Heart right ventricle (tissue), 16 donors: ENCODE measurements at places on chromosomes 7 and 10. TPM values are rescaled to one million over a fixed set of nuclear protein-coding genes. Genes with fewer than 3 reads are reported as not detected.

KNDC1 gene
- total RNA-seq, result not detected

AKR1C2 gene
- total RNA-seq, result 26.4 TPM

CYP3A5 gene
- total RNA-seq, result not detected

GRCh38 chr10:8349610-8350249 lies 295.2 kb downstream of the GATA3 start:
- no peaks in the 10 kb centered on the region for H3K27me3 ChIP-seq
- H3K27ac ChIP-seq, result no peak overlapping the region
- H3K4me1 ChIP-seq, result no peaks in the 10 kb centered on the region
- no peak overlapping the region for H3K4me3 ChIP-seq
- no peaks in the 10 kb centered on the region for H3K36me3 ChIP-seq
- no peak for DNase-seq

- H3K27me3 ChIP-seq, result peaks cover 48% of the 10 kb centered on the region
- DNase-seq, result no peak
- H3K4me1 ChIP-seq, result peaks cover 5% of the 10 kb centered on the region
Observed at GRCh38 chr7:151383638-151384351, 26.0 kb downstream of the WDR86 start.

DNA sequence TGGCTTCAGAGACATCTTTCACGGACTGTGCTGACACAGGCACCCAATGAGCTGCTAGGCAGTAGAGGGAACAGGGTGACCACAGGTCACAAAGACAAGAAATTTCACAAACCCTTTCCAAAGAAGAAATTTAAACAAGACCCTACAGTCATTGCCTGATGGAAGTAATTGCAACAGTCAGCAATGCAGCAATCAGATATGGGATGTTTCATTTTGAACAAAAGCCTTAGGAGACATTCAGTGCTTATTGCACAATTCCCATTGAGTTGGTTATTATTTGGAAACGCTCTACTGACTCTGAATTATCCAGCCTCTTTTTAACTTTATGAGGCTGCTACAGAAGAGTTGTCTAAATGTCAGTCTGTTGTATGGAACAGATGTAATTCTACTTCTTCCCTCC lies 85.5 kb downstream of the ETV1 start:
- peak overlapping the region; percentile 4 for H3K27ac ChIP-seq
- peaks cover 5% of the 10 kb centered on the region for H3K4me1 ChIP-seq
- no peaks in the 10 kb centered on the region for H3K36me3 ChIP-seq
- no peak overlapping the region for H3K4me3 ChIP-seq
- H3K27me3 ChIP-seq, result no peaks in the 10 kb centered on the region
